Fibroblast of the conjunctiva (primary cell): ENCODE measurements at places on chromosomes 6 and 20.

- peak; percentile 17 for DNase-seq
Observed at GRCh38 chr6:132357120-132357519, 44.2 kb downstream of the MOXD1 start.

DNA sequence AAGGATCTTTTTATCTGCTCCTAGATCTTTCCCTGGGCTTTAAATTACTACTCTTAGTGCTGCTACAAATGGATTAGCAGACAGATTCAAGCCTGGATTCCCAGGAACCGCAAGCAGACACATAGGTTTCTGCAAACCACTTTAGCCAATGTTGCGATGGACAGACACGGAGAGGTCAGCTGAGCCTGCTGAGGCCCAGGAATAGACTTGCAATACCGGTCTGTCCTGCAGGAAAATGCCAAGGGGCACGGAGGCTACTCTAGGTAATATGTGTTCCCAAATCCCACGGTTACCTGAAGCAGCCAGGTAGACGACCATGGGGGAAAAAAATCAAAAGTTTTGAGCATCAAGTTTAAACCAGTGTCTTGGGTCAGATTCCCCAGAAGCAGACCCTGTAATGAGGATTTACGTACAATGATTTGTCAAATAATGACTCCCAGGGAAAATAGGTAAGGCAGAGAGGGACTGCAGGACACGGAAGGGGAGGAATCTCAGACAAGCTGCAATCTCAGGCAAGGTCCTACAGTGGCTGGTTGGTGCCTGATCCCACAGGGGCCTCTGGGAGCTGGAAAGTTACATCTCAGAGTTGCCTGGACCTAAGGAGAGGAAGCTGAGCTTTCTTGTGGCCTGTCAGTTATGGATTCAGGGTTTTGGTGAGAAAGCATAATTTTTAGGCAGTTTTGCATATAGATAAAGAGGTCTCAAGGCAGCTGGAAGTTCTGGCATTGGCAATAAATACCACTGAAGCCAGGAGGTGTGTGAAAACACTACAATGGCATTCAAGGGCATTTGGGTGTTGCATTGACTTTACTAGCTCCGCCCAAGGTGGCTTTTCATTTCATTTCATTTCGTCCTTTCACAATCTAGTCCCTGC is 12.5 kb downstream of the OTOR start:
- DNase-seq: no peak

DNA sequence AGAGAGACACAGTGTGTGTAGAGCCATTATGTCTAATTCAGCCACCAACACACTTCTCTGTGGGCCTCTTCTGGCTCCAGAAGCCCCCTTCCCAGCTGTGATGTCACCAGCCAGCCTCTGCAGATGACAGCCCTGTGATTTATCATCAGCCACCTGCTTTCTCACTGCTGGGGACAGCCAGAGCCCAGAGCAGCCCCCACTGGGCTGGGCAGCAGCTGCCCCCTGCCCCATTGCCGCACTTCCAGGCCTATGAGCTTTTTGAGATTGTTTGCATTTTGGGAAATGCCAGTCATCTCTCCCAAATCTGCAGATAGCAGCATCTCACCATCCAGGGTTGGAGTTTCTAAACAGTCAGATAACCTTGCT is 21.9 kb upstream of the STX16 start:
- DNase-seq: no peak

- DNase-seq: peak; percentile 49
Observed at GRCh38 chr6:148144917-148145521, 197.6 kb upstream of the SASH1 start.

GRCh38 chr6:148619891-148620290 is 126.9 kb upstream of the UST start:
- no peak for DNase-seq

DNA sequence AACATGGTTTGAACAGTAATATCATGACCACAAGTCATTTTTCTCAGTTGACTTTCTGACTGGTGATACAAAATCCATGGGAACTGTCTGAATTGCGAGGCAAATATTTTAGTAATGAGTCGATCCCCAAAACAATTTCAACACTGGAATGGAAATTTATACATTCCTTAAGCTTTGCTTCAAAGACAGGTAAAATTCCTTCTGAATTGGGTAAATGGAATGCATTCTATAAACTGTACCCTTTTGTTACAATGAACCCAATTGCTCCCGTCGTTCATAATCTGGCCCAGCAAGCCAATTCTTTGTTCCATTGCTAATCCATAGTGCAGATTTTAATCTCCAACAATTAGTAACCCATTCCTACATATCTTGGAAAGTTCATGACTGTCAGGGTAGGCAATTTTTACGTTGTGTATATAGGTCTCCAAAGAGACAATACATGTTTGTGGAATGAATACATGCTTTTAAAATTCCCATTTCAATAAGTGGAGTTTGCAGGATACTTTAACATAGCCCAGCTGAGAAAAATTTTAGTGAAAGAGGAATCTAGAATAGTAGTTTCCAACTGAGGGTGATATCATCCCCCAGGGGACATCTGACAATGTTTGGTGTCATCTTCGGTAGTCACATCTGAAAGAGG is 32.7 kb downstream of the CYP24A1 start:
- no peak for DNase-seq

GRCh38 chr6:168150551-168151320 is 71.7 kb upstream of the FRMD1 start:
- DNase-seq: no peak

- DNase-seq: no peak
Observed at GRCh38 chr20:35886537-35886936, 67.8 kb downstream of the SCAND1 start.

DNA sequence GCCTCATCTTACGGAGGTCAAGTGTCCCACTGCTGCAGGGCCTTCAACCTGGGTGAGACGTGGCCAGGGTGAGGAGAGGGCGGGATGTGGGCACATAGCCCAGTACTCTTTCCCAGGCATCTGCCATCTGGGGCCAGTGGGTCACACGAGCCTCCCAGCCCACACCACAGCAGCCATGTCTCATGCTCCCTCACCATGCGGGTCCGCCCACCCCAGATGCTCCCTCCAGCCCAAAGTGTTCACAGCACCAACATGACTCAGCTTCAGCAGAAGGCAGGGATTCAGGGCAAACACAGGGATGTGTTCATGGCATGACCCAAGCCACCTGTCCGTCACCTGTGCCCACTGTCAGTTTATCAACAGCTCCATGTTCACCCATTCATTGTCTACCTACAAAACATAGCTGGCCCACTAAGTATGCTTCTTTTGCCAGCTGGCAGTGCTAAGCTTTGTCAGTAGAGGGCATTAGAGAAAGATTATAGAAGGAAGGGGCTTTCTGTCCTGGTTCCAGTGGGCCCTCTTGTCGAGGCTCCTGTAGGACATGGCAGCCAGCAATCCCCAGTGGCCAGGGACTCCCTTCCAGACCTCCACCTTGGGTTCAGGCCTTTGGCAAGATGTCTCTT is 109.2 kb downstream of the FOXF2 start:
- no peak for DNase-seq

DNA sequence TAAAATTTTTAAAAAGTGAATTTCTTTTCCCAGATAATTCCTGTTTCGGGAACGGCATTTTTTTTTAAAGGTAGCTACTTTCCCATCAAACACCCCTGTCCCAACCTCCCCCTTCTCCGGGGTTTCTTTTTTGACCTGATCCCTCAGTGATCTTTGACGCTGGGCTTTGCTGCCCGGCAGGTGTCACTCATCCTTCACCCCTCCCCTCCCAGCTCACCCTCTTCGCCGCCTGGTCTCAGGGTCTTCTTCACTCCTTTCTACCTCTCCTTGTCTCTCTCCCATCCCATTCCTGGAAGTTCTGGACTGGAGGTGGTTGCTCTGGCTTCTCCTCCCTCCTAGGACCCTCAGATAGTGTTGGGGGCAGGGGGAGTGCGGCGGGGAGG is 329 bp upstream of the GPR6 start:
- DNase-seq: no peak

GRCh38 chr6:71403422-71404134 is 115.0 kb downstream of the OGFRL1 start:
- no peak for DNase-seq

DNA sequence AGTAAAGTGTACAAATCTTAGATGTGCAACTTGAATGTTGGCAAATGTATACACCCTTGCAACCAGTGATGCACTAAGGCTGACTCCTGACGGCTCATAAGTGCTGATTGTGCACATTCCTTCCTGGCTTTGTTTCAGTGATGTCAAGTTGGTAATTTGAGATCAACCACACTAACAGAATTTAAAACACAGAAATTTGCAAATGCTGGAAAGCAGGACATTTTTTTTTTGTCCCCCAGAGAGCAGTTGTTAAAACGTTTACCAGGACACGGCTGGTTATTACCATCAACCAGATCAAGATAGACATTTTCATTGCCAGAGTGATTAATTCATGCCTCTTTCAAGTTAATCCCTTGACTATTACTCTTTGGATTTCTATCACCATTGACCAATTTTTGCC is 735.6 kb downstream of the RFPL4B start:
- no peak for DNase-seq

DNA sequence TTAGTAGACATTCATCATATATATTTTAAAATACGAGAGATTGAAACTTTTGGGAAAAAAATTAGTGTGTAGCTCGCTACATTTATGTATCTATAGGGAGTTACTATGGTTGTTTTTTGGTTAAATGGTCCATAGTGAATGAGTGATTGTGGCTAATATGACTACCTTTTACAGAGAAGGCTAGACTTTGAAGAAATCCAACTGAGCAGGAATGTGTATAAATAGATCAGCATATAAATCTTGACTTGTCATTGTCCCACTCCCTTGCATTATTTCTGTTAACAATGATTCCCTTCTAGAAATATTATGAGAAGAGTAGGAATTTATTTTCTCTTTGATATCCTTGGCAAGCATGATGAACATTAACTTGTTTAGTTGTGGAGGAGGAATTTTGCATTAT is 737.8 kb upstream of the MAP3K7 start:
- no peak for DNase-seq

DNA sequence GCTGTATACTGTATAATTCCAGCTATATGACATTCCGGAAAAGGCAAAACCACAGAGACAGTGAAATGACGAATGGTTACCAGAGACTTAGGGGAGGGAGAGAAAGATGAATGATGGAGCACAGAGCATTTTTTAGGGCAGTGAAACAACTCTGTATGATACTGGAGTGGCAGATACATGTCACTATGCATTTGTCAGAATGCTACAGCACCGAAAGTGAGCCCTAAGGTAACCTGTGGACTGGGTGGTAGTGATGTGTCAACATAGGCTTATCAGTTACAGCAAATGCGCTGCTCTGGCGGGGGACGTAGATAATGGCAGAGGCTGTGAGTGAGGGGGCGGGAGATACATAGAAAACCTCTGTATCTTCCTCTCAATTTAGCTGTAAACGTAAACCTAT is 201.3 kb upstream of the SSTR4 start:
- no peak for DNase-seq

DNA sequence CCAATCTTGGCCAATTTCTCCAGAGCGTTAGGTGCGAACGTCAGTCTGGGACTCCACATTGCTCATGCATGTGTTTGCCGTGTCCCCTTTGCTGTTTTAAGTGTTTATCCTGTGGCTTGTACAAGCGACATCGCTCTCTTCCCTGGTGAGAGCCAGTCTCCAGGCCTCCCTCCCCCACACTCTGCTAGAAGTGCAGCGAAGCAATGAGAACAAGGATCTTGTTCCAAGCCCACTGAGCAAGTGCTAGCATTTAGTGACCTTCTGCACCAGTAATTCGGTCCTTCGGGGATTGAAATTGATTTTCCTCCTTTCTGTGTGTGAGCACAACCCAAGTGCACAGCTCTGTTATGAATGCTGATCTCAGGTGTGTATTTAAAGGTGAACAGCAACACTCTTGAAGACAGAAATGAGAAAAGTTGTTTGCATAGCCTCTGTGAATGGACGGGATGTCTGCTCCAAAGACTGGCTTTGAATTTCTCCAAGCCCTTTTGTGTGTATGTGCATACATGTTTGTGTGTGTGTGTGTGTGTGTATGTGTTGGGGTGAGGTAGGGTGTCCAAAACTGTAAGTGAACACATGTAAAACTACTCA is 29.0 kb downstream of the CD83 start:
- no peak for DNase-seq

- no peak for DNase-seq
Observed at GRCh38 chr6:92231171-92231701, 1188.1 kb downstream of the EPHA7 start.

DNA sequence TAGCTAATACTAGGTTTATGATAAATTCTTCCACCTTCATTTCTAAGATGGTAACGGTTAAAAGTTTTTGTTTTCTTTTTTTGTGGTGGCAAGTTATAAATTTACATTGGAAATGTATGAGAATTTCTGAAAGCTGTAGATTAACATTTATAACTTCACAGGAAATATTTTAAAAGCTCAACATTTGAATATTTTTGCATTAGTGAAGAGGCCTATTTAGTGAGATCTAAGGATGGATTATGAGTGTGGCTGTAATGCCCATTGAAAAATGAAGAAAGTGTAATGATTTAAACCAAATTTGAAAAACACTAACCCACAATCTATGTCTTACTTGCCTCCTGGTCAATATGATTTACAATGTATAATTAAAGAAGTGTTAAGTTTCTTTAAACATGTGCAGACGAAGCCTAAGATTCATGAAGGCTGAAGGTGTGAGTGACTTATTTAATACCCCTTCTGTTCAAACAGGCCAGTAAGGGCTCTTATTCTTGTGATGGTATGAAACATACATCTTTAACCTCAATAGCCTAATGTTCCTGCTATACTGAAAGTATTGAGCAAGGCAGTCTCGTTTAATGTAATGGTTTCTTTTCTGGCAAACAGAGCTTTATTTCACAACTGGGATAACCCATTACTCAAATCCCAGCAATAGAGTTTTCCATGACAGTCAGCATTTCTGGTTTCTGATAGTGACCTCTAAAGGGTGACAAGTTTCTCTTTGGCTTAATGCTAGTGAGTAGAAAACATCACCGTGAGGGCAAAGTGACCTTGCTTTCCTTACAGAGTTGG is 13.2 kb downstream of the HDGFL1 start:
- no peak for DNase-seq

- DNase-seq: no peak
Observed at GRCh38 chr6:20793174-20793573, 258.9 kb downstream of the CDKAL1 start.

GRCh38 chr6:3919130-3919628 is 70.0 kb downstream of the FAM50B start:
- peak; percentile 73 for DNase-seq

GRCh38 chr20:48739395-48740291 is 88.2 kb downstream of the PREX1 start:
- DNase-seq: no peak

DNA sequence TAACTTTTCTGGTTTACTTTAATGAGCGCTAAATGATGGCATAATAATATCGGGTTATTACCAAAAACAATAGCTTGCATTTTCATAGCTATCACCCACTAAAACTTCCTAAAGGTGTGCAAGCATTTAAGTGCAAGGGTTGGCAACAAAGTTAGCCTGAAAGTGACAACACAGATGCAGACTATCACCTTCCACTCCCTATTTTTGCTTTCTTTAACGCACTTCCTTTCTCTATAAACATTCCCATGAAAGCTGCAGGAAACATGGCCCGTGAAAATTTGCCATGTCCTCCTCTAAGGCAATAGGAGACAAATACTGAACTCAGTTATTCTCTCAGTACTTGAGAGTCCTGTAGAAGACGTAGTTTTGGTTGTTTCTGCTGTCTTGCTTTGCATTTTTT is 2.7 kb downstream of the MYCT1 start:
- DNase-seq: no peak
